HT1080 (cell line): ENCODE measurements at places on chromosomes 12 and 14.

DNA sequence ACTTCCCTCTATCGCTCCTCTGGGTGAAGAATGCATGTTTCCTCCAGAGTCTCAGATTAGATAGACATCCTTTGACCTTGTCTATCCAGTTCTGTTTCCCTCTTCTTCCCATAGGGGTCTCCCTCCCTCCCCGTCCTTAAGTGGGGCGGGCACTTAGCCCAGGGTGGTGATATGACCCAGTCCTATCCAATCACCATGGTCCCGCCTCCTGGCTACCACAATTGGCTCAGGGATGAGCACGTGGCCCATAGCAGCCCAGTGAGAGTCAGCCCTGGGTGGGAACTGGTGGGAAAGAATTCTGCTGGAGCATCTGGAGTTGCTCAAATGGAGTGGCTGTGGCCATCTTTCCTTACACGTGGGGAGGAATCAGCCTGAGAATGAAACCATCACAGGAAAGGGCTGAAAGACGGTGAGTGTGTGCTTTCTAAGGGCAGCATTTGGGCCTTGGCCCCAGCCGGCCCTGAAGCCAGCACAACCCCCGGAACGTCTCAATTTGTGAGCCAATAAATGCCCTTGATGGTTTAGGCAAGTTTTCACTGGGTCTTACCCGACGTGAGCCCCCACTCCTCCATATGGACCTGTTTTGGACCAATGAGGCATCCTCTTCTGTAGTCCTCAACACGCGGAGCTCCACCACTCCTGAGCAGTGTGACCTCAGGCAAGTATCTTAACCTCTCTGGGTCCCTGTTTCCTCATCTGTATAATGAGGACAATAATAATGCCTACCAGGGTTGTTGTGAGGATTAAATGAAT lies 14.4 kb upstream of the MLXIP start:
- peak; percentile 99 for DNase-seq

GRCh38 chr12:14589169-14590004 lies 21.7 kb upstream of the PLBD1 start:
- no peak for DNase-seq

GRCh38 chr14:53954551-53955228 lies 1.9 kb downstream of the BMP4 start:
- peak; percentile 7 for DNase-seq

- no peak for DNase-seq
Observed at GRCh38 chr14:59511916-59512575, 27.7 kb downstream of the JKAMP start.
